Left renal pelvis (tissue), 4 donors: ENCODE measurements at places on chromosomes 4 and X. TPM values are rescaled to one million over a fixed set of nuclear protein-coding genes. Genes with fewer than 3 reads are reported as not detected.

The GPR119 gene
- polyA plus RNA-seq = not detected

The SCML2 gene
- 11.6 TPM for polyA plus RNA-seq

DNA sequence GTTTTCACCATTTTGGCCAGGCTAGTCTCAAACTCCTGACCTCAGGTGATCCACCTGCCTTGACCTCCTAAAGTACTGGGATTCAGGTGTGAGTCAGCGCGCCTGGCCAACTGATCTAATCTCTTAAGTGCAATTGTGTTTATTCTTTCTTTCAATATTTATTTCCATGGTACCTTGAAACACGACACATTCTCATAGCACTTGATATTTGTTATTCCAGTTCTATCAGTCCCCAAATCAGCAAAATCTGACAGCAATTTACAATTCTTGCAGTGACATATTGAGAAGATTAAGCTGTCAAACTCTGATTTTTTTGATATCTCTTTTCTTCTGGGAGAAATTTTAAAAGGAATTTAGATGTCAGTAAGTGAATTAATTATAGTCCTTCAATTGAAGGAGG is 218.1 kb upstream of the FAT4 start:
- DNase-seq = no peak

DNA sequence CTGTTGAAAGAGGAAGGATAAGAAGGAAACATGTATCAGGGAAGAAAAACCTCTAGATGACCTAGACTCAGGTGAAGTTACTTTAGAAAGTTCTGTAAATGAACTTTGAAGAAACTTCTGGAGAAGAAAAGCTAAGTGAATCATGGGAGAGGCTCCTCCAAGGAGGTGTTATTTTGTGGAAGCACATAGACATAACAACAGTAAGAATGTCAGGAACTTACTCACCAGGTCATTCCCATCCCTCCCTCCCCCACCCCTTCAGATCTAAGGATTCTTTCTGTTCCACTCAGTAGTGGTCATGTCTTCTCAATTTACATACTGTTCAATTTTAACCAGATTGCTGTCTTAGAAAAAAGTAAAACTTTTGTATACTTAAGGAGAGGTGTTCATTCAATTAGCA is 310.5 kb upstream of the DDX53 start:
- no peak for DNase-seq

- no peak for DNase-seq
These were observed 81.5 kb upstream of the PACRGL start for GRCh38 chr4:20618731-20619130.

The BST1 gene
- 16.2 TPM for polyA plus RNA-seq

GRCh38 chr4:6964858-6965257 is 55.2 kb downstream of the TBC1D14 start:
- DNase-seq = no peak

- DNase-seq = no peak
These were observed 26.6 kb upstream of the HTRA3 start for GRCh38 chr4:8242782-8243560.

The CENPI gene
- polyA plus RNA-seq = 9.7 TPM

- no peak for DNase-seq
These were observed 326.7 kb downstream of the MAPK10 start for GRCh38 chr4:86033171-86033570.

DNA sequence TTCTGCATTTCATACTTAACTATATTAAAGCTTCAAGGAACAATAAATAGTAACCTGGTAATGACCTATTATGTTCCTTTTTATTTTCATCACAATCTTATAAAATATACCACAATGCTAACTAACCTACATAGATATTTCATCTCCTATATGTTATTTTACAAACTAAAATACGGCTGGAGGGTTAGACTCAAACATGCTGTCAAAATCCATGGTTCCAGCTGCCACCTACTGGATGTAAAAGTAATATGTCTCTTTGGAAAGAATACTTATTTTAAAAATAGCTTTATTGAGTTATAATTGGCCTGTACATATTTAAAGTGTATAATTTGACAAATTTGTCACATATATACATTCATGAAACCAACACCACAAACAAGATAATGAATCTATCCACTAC is 15.0 kb downstream of the RGN start:
- no peak for DNase-seq

The PLXNB3 gene
- 1.6 TPM for polyA plus RNA-seq

GRCh38 chr4:71243091-71243833 is 95.6 kb upstream of the SLC4A4 start:
- DNase-seq = no peak

DNA sequence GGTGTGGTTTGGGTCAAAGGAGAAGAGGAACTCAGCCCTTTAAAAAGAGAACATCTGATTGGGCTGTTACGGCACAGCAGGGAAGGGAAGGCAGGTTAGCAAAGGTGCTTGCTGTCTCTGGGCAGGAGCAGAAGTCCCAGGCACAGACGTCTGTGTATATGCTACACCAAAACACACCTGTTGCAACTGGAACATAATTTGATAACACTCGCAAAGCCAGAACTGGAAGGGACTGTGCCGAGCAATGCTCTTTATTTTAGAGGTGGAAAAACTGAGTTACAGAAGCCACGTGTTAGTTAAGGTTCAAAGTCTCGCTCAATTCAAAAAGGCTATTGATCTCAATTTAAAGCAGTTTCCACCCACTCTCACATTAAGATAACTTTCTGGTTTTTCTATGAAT is 2.2 kb upstream of the FAM114A1 start:
- no peak for DNase-seq

DNA sequence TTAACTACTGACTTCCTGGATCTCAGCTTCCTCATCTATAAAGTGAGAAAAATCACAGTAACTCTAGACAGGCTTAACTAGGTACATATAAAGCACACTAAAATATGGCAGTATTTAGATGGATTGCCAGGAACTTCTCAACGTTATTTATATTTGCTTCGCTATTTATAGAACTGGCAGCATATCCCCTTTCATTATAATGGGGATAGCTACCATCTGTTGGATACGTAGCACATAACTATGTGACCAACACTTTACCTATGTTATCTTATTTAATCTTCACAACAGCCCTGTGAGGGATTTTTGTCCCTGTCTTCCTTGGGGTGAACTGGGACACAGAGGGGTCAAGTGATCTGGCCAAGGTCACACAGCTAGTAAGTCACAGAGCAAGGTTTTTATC is 64.6 kb downstream of the ENPEP start:
- no peak for DNase-seq

- peak; percentile 33 for DNase-seq
These were observed 34.1 kb downstream of the SPINK2 start for GRCh38 chr4:56787380-56787779.

DNA sequence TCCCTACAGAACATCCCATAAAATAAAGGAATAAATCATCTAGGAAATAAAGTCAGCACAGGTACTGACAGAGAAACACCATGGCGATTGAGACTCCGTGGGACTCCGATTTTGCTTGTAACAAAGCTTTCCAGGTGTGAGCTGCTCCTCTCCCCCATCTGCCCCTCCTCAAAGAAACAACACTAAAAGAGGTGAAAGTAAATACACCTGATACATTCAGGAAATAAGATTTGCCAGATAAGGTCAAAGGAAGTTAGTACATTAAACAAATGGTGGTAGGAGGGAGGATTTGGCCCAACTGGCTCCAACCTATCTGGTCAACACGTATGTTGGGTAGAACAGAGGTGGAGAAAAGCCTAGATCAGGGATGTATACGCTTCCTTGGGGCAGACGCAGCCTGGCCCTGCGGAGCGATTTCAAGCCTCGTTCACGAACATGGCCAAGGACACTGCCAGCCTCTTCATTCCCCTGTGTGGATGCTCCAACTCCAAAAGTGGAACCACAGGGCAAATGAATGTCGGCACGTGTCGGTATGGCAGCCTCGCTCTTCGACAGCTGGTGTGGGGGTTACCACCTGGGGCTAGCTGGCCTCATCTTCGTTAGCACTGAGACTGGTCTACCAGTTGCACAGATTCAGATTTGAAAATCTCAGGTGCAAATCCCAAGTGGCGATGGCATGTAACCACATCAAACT is 162.5 kb downstream of the AFAP1 start:
- no peak for DNase-seq

DNA sequence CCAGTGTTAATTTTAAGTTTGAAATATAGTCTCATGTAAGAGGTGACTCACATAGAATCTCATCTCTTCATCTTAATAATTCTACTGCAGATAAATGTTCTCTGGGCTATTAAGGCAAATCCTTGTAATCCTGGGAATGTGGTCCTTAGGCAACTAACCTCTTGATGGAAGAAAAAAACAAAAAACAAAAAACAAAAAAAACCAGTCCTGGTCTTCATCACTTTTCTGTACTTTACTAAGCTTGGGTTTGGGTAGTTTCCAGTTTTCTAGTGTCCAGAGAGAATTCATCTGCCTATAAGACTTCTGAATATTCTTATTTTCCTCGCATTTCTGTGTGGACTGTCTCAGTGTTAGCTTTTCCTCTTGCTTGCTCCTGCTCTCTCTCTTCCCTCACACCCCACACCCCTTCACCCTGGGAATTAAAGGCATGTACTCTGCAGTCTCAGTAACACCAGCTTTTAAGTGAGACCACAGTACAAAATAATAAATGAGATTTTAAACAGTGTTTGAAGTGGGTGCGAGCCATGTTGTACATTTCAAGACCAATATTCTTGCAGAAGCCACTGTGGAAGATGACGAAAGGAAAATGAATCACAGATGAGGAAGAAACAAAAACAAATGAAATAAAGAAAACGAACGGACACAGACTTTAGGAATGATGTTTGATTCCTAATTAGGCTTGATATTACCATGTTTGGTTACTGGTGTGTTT is 51.7 kb downstream of the HAND2 start:
- no peak for DNase-seq
